ENCODE measurements at places on chromosomes 12 and 14.

DNA sequence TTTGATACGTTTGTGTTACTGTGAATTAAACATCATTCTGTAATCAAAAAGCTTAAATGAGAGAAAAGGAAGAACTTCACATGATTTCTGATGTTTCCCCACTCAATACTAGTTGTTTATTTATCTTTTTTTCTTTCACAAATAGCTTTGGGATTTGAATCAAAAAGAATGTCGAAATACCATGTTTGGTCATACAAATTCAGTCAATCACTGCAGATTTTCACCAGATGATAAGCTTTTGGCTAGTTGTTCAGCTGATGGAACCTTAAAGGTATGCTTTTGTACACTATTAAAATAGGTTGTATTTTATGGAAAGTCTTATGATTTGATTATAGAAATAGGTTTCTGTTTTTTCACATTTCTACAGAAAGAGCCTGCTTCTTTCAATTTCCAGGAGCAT, 41.5 kb downstream of the APAF1 start:
- no peak for ATAC-seq

GRCh38 chr14:64715628-64716412, 11.6 kb downstream of the PLEKHG3 start:
- no peak for ATAC-seq

- no peak for ATAC-seq
These were observed 7.2 kb upstream of the C1R start for GRCh38 chr12:7099290-7099996.

DNA sequence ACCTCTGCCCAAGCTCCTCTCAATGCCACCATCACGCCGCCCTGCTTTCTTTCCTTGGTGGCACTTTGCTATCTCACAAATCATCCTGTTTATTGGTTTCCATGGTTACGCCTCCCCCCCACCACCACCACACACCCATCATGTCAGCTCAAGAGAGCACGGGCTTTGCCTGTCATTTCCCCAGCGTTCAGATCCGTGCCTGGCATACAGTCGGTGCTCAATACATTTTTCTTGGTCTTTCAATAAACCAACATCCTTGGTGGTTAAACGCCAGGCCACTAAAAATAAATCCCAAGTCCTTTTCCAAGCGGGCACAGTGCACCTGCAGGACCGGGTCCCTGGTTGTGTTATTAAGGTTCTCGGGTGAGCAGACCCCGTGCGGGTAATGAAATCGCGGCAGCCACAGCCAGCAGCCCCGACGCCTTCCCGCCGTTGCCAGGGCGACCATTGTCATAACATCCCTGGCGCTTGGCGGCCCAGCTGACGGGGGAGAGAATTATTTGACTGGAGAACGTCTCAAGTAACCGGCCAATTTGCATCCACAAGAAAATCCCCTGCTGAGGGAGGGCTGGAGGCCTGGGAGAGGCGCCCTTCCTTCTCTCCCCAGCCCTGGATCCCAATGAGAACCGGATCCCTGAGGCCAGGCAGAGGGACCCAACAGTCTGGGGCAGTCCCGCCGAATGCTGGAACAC, 92.9 kb downstream of the KSR2 start:
- no peak for ATAC-seq

DNA sequence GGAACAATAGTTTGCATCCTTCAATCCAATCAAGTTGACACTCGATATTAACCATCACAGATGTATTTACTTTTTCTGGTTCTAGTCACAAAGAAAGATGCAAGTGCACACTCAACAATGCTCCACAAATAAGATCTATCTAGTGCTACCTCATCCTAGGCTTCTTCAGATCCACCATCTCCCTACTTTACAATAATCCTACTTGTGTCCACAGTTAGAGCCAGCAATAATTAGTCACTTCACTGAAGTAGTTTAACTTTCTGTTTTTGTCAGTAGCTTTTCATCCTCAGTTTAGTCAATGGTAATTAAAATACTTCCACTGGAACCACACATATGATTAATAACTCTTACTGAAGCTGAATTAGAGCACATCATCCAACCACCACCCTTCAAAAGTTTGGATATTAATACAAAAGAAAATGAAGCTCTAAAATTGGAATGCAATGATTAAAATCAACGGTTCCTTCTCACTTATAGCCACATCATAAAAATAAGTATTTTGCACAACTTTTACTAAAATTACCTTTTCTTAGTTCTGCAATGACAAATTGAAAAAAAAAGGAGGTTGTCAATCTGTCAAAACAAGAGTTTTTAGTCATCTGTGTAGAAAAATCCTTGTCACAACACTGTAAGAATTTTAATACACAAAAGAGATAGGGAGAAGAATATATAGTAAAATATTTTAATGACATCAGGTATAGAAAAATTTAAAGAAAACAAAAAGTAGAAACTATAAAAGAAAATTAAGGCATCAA, 28.2 kb upstream of the SNRPF start:
- no peak for ATAC-seq

DNA sequence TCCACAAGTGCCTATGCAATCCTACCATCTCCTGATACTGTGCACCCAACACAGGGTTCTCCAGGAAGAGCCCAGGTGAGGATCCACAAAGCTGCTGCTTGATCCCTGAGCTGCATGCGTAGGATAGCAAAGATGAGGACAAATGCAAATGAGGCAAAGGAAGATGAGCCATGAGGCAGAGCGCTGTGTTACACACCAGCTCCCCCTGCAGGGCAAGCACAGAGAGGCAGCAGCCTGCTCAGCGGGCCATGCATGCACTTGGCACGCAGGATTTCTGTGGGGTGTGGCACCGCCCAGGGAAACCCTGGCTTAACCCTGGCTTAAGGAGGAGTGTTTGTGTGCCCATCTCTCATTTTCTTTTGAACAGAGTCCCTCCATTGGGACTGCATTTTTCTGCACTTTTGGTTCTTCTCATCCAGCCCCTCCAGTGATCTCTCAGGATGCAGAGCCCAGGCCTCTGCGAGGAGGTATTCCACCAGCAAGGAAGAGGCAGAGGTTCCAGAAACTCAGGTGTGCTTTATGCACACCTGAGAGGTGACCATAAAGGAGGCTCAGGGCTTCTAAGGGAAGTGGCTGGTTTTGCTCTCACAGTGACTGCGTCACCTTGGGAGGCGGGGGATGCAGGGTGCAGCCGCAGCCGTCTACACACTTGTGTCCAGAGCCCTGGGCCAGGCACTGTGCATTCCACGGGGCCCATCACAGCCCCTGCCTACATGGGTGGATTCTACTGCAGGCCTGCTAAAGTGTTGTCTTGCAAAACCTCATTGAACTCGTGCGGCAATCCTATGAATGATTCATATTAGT, 973.3 kb upstream of the TMEM132C start:
- ATAC-seq: no peak

- ATAC-seq: no peak
These were observed 26.0 kb downstream of the FRMD6 start for GRCh38 chr14:51677738-51678137.

DNA sequence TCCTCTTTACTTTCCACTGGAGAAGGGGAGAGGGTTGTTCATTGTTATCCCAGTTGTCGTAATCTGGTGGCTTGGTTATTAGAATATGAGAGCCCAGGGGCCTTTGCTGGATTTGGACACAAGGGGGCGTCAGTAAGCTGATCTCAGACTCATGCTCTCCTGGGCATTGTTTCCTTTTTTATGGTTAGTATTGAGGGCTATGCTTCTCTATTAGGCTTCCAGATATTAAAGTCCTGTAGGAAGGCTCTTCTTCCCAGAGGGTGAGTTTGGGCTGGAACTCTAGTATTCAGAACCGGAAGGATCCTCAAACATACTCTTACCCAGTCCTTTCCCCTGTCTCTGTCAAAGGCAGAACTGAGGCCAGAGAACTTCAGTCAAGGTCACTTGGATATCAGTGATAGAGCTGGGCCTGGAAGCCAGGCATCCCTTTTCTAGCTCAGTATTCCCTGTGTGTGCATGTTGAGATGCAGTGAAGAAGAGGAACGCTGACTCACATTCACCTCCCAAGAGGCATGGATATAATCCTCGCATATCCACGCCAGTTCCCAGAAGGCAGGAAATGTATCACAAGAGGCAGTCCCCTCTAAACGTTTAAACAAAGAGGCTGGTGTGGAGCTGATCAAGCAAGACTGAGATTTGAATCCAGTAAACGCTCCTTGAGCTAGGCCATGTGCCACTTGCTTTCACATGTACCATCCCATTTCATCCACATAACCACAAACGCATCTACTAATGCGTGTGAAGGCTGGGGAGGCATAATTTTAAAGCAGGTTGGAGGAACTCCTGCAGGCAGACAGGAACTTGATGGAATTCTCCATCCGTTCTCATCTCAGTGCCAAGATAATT, 41.6 kb downstream of the UBE3B start:
- ATAC-seq: peak; percentile 56

GRCh38 chr14:89697281-89698060, 257.1 kb downstream of the EFCAB11 start:
- ATAC-seq: no peak

DNA sequence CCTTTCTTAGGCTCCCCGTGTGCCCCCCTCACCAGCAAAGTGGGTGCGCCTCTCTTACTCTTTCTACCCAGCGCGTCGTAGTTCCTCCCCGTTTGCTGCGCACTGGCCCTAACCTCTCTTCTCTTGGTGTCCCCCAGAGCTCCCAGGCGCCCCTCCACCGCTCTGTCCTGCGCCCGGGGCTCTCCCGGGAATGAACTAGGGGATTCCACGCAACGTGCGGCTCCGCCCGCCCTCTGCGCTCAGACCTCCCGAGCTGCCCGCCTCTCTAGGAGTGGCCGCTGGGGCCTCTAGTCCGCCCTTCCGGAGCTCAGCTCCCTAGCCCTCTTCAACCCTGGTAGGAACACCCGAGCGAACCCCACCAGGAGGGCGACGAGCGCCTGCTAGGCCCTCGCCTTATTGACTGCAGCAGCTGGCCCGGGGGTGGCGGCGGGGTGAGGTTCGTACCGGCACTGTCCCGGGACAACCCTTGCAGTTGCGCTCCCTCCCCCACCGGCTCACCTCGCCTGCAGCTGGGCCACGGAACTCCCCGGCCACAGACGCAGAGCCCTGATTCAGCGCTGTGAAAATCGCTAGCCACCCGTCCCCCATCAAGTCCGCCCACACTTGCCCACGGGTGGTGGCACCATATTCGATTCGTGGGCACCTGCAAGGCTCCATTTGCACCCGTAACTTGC, 1.3 kb downstream of the TMEM233 start:
- no peak for ATAC-seq

DNA sequence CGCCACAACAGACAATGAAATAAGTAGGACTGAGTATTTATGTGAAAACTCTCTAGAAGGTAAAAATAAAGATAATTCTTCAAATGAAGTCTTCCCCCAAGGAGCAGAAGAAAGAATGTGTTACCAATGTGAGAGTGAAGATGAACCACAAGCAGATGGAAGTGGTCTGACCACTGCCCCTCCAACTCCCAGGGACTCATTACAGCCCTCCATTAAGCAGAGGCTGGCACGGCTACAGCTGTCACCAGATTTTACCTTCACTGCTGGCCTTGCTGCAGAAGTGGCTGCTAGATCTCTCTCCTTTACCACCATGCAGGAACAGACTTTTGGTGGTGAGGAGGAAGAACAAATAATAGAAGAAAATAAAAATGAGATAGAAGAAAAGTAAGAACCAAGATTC, 82.7 kb downstream of the VEZT start:
- ATAC-seq: no peak

DNA sequence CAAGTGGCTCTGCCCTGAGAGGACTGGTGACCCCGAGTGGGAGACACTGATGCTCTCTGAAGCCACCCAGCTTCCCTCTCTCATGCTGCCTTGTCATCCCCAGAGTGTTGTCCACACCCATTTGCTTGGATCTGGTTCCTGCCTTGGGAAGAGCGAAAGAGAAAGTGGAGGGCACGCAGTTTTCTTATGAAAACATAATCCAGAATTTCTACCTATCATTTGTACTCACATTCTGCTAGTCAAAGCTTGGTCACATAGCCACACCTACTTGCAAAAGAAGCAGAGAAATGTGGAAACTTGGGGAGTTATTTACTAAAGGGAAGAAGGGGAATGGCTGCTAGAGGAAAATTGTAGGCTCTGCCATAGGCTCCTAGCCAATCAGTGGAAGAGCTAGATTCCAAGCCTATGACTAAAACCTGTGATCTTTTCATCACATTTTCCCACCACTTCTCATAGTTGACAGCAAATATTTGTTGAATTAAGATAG, 326.3 kb downstream of the ZFP36L1 start:
- no peak for ATAC-seq

GRCh38 chr12:96060041-96060440, 24.7 kb upstream of the LTA4H start:
- no peak for ATAC-seq

- ATAC-seq: no peak
These were observed 33.5 kb upstream of the C12orf42 start for GRCh38 chr12:103529306-103529705.

GRCh38 chr12:53482626-53483168, 16.6 kb downstream of the MAP3K12 start:
- peak; percentile 31 for ATAC-seq

- peak; percentile 46 for ATAC-seq
These were observed 267.2 kb downstream of the SEC23A start for GRCh38 chr14:38835874-38836273.

- no peak for ATAC-seq
These were observed 17.5 kb downstream of the GSTZ1 start for GRCh38 chr14:77338302-77338701.

DNA sequence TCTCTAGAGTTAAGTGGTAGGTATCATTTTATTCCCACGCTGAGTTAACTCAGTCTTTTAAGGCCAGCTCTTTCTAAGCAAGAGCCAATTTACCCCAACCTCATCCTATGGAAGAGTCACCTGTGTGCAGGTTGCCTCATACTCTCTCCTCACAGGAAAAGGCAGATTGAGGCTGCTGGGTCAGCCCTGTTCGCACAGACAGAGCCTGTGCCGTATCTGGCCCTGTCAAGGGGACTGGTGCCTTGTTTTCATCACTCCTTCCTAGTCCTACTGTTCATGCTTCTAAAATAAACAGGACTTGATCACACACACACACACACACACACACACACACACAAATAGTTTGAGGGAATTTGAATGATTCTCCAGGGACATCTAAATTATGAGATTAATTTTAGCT, 285.0 kb downstream of the SLC6A15 start:
- ATAC-seq: peak; percentile 31

DNA sequence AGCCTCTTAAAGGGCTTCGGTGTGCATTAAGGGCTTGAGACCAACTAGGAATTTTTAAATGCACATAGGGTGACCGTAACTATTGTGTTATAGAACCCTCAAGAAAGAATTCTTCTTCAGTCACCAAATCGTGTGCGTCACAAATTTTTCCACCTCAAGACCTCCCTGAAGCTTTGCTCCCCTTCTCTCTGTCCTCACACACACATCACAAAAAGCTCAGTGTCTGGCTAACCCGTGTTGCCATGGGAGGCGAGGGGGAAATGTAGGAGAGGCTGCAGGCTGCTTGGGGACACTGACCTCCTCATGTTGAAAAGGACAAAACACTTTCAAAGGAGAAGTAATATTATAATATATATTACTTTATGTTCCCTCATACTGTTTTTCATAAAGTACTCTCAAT, 10.6 kb downstream of the SSPN start:
- no peak for ATAC-seq

- ATAC-seq: peak; percentile 27
These were observed 502.1 kb upstream of the FLRT2 start for GRCh38 chr14:85027681-85028370.

- ATAC-seq: no peak
These were observed 96.1 kb downstream of the TRHDE start for GRCh38 chr12:72368298-72368697.
